Osteocyte (in vitro differentiated cells): ENCODE measurements at places on chromosomes 1 and 21.

DNA sequence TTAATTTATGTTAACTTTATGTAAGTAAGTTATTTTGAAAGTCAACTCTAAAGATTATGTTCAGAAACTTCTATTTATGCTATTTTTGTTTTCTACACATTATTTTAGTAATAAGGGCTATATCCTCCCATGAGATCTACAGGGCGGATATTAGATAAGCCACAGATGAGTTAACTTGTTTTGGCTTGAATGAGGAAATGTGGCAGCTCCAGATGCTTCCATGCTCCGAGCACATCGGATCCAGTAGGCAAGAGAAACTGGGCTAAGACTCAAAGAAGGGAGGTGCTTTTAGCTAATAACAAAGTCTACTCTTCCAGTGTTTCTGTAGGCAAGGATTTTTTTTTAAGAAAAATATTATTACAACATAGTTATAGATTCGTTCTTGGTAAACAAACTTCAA, 20.0 kb upstream of the LAMC1 start:
- no peak for DNase-seq

GRCh38 chr1:210294999-210295745, 33.5 kb upstream of the HHAT start:
- DNase-seq = peak; percentile 90

- no peak for DNase-seq
Observed at GRCh38 chr1:89257041-89257440, 15.6 kb downstream of the GBP5 start.

DNA sequence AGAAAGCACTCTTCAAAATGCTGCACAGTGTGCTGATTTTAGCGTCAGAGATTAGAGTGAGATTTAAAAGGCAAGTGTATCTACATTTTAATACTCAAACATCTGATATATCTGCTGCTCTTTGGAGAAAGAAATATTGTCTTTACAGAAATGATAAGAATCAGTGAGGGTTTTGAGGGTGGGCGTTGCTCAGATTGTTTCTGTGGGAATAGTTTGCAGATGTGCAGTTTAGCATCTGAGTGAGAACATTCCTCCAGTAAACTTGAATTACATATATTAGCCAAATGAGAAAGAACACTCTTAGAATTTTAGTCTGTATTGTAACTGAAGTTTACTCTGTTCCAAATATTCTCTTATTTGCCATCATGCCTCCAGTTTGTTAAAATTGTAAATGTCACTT, 549.2 kb downstream of the NEGR1 start:
- no peak for DNase-seq

DNA sequence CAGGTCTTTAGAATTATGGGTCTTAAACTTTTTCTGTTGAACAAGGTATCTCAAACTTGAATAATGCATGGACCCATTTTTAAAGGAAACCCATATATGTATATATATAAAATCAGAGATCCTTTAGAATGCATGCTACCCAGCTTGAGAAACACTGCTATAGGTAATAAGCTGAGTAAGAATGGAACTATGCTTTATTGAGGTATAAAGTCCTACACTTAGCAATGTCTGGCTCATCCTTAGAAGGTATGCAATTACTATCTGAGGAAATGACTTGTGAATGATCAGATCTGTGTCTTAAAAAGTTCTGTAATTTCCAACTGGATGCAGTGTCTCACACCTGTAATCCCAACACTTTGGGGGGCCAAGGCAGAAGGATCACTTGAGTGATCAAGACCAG, 11.2 kb downstream of the TRAF3IP3 start:
- DNase-seq = no peak
